ENCODE measurements at places on chromosomes 7 and 10.

DNA sequence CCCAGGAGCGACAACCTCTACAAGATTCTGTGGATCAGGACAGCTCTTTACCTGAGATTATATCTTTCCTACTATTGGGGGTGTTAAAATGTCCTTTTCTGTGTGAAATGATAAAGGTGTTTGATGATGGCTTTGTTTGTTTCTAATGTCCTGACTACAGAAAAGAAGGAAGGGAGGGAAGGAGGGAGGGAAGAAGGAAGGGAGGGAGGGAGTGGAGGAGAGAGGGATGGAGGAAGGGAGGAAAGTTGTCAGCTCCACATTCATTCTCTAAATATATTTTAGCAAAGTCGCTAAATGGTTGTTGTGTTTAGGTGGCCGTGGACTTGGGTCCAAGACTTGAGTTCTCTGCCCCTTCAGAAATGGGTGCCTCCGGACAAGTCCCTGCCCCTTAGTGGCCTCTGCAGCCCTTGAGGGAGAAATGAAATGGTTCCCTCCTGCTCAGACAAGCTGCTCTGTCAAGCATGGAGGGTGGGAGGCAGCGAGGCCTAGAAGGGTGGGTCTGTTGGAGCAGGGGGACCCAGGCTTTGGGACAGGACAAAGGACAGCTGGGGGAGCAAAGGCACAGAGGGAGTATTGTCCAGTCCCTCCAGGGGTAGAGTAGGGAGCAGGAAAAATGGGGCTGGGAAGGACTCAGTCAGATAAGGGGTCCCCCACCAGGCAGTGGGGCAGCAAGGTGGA, 4.4 kb downstream of the RGS10 start:
- DNase-seq = no peak

GRCh38 chr7:26451997-26452396, 160.3 kb downstream of the SNX10 start:
- DNase-seq = peak; percentile 4

DNA sequence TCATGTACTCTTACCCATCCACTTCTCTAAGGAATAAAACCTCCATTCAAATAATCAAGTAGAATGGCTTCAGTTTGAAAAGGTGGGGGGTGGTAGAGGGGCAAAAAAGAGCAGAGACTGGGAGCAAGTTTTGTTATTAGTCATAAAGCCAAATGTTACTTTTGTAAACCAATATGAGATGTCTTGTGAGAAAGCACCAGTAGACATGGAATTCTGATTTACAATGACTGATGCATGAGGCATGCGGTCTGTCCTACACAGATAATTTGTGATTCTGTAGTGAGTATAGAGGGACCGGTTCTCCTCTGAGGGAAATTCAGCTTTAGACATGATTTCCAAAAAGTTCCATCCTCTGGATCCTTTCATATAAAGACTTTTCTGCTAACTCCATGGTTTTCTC, 12.9 kb upstream of the ABCA13 start:
- no peak for DNase-seq

- no peak for DNase-seq
Observed at GRCh38 chr7:74372511-74373111, 81.1 kb upstream of the GTF2IRD1 start.
